Stimulated activated CD8-positive, alpha-beta memory T cell treated with anti-CD3 and anti-CD28 coated beads, Interleukin-15, amount 100 ng/mL, for 4 hours (primary cell): ENCODE measurements at places on chromosomes 13 and 19.
A peak's percentile ranks its signal among the peaks of the same experiment; 100 is the strongest.

DNA sequence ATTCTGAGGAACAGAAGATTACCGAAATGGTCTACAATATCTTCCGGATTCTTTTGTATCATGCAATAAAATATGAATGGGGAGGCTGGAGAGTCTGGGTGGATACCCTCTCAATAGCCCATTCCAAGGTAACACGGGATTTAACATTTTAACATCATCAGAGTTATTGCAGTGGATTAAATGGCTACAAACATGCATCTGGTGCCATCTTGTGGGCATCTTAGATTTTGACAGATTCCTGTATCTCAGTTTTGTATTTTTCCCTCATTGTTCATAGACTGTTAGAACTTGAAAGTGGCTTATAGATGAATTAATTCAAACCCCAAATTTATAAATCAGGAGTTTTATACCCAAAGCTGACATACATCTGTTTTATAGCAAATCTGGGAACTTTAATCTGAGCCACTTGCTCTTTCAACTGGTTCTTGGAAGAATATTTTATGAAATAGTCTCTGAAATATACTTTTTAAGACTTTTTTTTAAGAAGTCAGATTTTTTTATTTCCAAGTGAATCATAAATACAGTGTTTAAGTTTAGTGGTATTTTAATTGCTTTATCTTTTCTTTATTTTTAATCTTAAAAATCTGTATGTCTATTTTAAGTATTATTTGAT lies 215.2 kb downstream of the NBEA start:
- DNase-seq: no peak

DNA sequence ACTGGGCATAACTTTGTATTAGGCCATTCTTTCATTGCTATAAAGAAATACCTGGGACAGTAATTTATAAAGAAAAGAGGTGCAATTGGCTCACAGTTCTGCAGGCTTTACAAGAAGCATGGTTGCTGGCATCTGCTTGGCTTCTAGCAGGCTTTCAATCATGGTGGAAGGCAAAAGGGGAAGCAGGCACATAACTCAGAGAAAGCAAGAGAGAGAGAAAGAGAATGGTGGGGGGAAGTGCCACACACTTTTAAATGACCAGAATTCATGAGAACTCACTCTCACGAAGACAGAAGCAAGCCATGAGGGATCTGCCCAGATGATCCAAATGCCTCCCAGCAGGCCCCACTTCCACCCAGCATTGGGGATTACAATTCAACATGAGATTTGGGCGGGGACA lies 179.7 kb downstream of the SPRY2 start:
- no peak for DNase-seq

DNA sequence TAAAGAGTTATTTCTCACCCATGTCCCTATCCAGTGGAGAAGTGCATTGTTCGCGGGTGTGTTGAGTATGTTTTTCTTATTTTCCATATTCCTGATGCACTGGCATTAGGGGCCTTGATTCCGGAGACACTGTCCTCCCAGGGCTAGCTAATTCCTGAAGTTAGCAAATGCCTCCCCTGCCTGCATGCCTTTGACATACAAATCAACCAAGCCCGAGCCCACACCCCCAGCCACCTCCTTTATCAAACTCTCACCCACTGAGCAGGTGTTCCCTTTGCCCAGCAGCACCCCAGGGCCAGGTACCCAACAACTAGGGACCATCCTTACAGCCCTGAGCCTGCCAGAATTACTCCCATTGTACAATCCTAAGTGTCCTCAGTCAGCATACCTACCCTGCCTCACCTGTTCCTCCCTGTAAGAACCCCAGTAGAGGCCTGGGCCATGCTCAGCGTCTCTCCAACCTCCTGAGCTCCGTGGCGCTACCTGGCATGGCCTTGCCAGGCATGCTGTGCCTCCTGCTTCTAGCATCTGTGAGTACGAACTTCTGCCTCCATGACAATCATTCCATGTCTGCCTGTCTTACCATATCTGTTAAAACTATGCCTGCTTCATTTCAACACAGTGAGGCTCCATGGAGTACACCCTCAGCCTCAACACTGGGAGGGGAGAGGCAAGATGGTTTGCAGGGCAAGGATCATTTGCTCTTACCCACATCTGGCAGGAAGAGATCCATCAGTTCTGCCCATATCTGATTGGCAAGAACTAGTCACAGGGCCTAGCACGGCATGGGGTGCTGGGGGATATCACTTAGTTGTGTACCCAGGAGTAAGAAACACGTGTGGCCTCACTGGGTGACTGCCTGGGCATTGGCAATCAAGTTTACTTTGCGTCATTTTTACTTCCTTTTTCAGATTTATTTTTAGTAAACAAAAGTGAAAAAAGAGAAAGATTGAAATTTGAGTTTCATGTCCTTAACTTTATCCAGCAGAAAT lies 203.9 kb downstream of the SHISA2 start:
- DNase-seq: no peak

- no peak for DNase-seq
Observed at GRCh38 chr13:97310809-97311436, 88.8 kb downstream of the MBNL2 start.

GRCh38 chr13:64471916-64472315 lies 2758.2 kb downstream of the PCDH9 start:
- no peak for DNase-seq

DNA sequence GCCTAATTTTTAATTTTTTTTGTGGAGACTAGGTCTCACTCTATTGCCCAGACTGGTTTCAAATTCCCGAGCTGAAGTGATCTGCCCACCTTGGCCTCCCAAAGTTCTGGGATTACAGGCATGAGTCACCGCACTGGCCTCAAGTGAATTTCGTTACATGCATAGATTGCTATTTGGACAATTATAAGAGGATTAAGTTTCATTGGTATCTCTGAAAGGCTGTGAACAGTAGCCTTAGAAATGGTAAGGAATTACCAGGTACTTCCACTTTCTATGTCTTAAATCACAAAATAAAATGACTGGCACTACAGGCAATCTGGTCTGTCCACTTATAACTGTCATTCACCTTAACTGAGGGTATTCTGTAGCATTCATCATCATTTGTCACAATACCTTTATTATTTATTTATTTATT lies 2.9 kb upstream of the CCDC9 start:
- DNase-seq: no peak

- no peak for DNase-seq
Observed at GRCh38 chr13:76164290-76164689, 528.2 kb downstream of the LMO7 start.

GRCh38 chr19:39502640-39503417 lies 4.1 kb downstream of the DLL3 start:
- DNase-seq: peak; percentile 35

DNA sequence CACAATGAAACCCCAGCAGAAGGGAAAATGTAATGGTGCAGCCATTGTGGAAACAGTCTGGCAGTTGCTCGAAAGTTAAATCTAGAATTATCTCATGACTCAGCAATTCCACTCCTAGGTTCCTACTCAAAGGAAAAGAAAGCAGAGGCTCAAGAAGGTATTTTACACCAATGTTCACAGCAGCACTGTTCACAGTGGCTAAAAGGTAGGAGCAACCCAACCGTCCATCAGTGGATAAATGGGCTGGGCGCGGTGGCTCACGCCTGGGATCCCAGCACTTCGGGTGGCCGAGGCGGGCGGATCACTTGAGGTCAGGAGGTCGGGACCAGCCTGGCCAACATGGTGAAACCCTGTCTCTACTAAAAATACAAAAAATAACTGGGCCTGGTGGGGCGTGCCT lies 25.9 kb downstream of the ZFR2 start:
- DNase-seq: no peak

- DNase-seq: no peak
Observed at GRCh38 chr19:29851769-29852521, 40.2 kb downstream of the CCNE1 start.

DNA sequence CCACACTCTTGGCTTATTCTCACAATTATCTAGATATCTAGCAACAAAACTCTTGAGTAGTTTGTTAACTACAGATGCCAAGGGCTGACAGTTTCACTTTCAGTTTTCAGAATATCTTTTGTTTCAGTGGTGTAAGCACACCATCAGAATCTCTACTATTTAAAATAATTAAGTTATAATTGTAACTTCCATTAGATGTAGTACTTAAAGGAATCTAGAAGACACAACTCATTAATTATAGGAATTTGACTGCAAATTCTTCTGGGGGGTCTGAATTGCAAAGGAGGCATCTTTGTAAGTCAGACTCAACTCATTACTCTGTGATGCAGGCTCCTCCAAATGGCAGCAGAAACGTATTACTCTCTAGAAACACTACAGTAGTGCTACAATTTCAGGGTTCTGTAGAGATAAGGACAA lies 44.9 kb upstream of the USPL1 start:
- DNase-seq: no peak

DNA sequence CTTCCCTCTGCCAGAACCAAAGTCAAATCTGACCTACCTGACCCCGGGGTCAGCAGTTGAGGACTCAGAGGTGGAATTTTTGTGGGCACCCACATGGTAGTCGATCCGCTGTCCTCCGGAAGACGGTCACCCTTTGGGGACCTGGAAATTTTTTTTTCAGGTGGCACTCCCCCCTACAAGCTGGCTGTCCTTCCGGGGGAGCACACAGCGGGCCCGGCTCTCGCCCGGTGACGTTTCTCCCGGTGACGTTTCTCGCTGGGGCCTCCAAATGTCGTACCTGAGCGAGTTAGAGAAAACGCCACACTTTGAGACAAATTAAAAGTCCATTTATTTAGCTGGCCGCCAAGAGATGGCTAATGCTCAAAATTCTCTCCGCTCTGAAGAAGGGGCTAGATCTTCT lies 48.8 kb downstream of the ZFP14 start:
- DNase-seq: no peak

DNA sequence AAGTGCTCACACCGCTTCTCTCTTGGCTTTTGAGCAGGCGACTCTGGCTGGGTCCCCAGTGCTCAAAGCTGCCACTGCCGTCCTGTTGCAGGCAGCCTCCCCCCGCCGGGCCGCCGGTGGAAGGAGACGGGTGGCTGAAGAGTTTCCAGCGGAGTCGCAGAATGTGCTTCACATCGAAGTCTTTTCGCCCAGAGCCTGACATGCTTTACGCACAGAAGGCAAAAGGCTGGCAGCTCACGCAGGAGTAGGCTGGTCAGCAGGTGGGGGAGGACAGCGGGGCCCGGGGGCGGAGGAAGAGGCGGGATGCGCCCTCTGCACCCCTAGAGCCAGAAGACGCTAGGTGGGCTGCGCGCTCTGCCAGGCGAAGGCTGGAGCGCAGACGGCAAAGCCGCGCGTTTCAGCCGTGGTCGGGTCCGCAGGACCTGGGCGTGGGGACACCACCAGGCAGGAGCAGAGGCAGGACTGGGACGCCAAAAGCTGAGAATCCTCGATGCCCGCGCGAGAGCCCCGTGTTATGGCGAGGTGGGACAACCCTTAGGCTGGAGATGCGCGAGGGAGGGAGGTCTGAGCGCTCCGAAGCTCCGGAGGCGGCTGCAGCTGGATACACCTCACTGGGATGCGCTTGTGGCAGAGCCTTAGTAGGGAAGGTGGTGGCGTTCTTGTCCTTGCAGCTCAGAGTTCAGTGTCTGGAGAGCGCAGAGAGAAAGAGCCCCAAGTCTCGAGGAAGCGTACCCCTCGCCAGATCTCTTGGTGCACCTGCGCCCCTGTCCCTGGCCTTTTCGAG lies at the start of gene ATXN8OS:
TSS of gene ATXN8OS (plus strand) at position 329 of the 784 bp plus-strand sequence.
- no peak for DNase-seq

GRCh38 chr19:56955637-56956216 lies 115.2 kb upstream of the PEG3 start:
- DNase-seq: no peak

- DNase-seq: no peak
Observed at GRCh38 chr13:20808874-20809273, 35.1 kb upstream of the EEF1AKMT1 start.

GRCh38 chr19:28685802-28686201 lies 527.1 kb downstream of the UQCRFS1 start:
- no peak for DNase-seq

DNA sequence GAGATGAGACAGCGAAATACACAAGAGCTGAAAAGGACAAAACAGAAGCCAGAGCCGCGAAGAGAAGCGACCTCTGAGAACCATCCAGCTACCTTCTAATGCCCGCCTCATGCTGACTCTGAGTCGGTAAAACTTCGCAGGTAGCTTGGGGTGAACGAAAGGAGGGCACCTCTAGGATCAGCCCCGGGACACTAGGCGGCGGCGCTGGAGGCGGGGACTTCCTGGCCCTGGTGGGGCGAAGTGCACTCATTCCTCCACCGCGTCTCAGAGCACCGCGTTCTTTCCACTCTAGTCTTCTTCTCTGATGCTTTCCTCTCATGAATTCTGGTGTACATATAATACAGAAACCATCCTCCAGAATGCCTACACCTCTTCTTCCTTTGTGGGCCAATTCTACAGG lies 50.1 kb downstream of the KL start:
- no peak for DNase-seq

GRCh38 chr13:59495936-59496512 lies 667.7 kb downstream of the DIAPH3 start:
- DNase-seq: no peak
